ENCODE measurements at places on chromosomes 4 and X.

GRCh38 chr4:152696764-152697261 lies 17.0 kb upstream of the TMEM154 start:
- DNase-seq: no peak

- DNase-seq: peak; percentile 58
These were observed 39.6 kb downstream of the DDX60L start for GRCh38 chr4:168440442-168441264.

DNA sequence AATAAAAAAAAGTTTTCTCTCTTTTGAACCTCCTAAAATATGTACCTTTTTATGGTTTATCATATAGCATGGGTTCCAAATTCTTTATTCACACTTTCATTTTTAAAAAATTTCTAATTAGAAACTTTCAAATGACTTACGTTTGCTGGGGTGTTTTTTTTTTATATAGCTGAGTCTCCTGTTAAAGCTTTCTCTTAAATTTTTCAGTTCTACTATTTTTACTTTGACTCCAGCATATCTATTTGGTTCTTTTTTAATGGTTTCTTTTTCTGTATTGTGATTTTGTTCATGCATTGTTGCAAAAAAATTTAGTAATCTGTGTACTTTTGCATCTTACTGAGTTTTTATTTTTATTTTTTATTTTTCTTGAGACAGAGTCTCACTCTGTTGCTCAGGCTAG lies 22.3 kb downstream of the ZNF718 start:
- no peak for DNase-seq

- DNase-seq: no peak
These were observed 43.5 kb downstream of the PRKX start for GRCh38 chrX:3669841-3670475.

DNA sequence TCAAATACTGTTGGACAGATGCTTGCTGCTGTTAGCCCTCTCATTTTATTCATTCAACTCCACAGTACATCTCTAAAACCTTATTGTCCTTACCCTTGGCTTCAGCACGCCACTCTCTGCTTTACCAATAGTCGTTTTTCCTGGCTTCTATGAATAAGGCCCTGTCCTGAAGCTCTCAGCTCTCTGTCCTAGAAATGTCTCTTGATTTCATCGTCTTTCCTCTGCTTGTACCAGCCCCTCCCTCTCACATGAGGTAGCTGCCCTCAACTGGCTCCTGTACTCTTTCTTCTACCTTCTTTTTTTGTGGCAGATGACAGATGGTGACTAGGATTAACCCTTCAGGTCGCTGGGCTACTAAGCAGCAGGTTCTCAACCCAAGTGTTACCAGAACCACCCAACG lies 11.4 kb downstream of the ADGRA3 start:
- no peak for DNase-seq

Data from fibroblast of skin of left quadriceps (primary cell).